ENCODE measurements at places on chromosomes 16 and 17.
A peak's percentile ranks its signal among the peaks of the same experiment; 100 is the strongest.

DNA sequence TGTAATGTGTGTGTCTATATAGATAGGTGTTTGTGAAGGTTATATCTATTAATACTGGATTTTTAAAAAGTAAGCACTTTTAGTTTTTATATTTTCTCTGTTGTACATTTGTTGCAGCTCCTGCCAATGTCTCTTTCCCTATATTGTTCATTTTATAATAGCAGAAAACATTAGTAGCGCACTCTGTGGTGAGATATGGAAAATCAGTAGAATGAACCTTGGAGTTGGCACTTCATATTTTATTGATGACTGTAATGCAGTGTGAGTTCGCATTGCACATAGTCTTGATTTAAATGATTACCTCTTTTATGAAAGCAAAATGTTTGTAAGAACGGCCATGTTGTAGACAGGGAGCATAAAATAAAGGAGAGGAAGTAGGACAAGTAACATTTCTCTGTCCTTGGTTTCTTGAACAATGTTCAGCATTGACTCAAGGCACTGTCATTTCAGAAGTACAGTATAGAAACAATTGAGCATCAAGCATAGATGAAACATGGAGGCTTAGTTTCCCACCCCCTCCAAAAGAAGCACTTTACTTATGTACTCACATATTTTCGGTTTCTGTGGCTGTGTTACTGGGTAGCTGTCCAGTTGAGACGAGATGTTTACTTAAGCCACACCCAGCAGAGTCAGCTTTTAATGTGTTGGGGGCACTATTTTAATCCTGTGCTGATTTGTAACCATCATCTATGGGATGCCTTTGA is 74.0 kb downstream of the TANC2 start:
- peak; percentile 24 for DNase-seq

- no peak for DNase-seq
Observed at GRCh38 chr16:81427219-81427618, 17.4 kb upstream of the CMIP start.

GRCh38 chr17:614653-615546 is 99.7 kb downstream of the VPS53 start:
- no peak for DNase-seq

DNA sequence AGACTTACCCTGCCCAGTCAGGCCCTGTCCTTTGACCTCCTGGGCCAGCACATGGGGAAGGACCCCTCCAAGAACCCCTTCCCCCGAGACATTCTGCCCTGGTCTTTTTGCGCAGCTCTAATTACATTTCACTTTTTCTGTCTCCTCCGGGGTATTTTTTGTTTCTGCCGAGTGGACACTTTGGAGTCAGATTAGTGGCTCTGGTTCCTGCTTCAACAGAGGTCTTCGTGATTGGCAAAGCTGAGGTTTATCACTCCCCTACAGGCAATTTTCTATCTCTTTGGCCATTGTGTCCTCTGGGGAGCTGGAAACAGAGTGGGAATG is 23.5 kb downstream of the ANKRD40 start:
- no peak for DNase-seq

GRCh38 chr17:7220593-7221277 is 997 bp downstream of the ACADVL start:
- DNase-seq: peak; percentile 46

- DNase-seq: no peak
Observed at GRCh38 chr16:71954699-71955195, 45.5 kb downstream of the PKD1L3 start.

DNA sequence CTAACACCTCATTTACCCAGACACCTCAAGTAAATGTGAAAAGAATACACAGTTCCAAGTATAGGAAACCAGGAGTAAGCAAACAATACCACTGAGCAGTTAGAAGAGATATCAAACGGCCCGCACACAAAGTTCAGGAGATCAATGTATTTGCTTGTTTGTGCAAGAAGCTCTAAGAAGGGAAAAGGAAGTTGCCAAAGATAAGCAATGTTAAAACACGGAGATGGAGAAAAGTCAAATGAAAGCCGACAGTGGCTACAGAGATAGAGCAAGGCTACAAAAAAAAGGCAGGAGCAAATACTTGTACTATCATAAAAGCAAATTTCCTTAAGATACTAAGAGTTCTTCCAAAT is 29.5 kb downstream of the PSME3IP1 start:
- DNase-seq: no peak

- DNase-seq: no peak
Observed at GRCh38 chr16:2531371-2531695, at the start of gene CEMP1. TSS of gene CEMP1 (minus strand) at chr16:2531408. CDS start at chr16:2531073, 335 bp downstream.

- DNase-seq: no peak
Observed at GRCh38 chr16:59688006-59688405, 953.9 kb upstream of the GOT2 start.

DNA sequence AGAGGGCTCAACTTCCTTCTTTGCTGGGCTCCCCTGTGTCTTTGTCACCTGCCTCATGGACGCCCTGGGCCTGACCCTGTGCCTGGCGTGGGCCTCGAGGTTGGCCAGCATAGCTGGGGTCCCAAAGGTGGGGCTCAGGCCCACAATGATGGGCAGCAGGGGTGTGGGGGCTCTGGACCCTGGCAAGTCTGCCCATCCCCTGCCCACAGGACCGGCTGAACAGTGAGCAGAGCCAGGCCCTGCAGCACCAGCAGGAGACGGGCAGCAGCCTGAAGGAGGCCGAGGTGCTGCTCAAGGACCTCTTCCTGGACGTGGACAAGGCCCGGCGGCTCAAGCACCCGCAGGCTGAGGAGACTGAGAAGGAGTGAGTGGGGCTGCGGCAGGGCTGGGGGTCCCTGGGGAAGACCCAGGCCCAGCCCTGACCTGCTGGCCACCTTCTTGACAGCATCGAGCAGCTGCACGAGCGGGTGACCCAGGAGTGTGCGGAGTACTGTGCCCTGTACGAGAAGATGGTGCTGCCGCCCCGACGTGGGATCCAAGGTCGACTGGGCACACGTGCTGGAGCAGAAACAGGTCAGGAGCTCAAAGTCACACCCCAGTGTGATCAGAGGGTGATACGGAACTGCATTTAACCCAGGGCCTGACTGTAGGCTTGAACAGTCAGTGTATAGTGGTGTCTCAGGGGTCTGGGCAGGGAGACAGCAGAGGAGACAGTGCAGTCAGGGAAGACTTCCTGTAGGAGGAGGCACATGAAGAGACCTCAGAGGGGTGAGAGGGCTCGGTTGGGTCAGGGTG is 3.8 kb downstream of the EVPLL start:
- no peak for DNase-seq

- DNase-seq: no peak
Observed at GRCh38 chr16:9090101-9090959, 1.1 kb upstream of the HAPSTR1 start.

GRCh38 chr17:41656249-41657023 is 32.1 kb upstream of the KRT17 start:
- DNase-seq: no peak

- no peak for DNase-seq
Observed at GRCh38 chr16:84193480-84193879, 2.5 kb downstream of the ADAD2 start.

DNA sequence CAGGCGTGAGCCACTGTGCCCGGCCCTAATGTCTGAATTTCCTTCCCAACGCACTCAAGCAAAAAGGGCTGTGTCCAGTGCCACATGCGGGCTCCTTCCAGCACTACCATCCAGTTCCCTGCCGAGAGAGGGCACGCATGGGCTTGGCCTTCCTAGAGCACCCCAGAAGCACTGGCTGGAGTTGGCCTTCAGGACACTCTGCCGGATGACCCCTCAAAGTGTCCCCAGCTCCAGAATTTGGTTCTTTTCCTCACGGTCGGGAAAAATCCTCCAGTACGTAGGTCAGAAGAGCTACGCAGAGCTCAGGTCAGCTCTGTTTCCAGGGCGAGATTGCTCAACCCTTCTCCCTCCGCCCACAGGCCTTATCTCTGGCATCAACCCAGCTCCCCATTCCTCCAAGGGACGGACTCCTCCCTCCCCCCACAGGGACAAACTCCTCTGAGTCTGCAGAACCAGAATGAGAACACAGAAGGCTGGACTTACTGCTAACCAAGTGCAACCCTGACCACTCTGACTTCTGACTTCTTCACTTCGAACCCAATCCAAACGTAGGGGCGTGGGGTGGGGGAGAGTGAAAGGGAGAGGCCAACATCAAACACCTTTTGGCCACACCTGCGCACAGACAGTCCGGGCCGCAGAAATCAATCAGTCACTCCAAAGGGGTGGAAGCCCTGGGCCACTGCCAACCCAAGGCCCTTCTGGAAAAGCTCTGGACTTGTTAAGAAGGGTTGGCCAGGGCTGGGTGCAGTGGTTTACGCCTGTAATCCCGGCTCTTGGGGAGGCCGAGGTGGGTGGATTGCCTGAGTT is 3.6 kb downstream of the CDC42EP4 start:
- no peak for DNase-seq

DNA sequence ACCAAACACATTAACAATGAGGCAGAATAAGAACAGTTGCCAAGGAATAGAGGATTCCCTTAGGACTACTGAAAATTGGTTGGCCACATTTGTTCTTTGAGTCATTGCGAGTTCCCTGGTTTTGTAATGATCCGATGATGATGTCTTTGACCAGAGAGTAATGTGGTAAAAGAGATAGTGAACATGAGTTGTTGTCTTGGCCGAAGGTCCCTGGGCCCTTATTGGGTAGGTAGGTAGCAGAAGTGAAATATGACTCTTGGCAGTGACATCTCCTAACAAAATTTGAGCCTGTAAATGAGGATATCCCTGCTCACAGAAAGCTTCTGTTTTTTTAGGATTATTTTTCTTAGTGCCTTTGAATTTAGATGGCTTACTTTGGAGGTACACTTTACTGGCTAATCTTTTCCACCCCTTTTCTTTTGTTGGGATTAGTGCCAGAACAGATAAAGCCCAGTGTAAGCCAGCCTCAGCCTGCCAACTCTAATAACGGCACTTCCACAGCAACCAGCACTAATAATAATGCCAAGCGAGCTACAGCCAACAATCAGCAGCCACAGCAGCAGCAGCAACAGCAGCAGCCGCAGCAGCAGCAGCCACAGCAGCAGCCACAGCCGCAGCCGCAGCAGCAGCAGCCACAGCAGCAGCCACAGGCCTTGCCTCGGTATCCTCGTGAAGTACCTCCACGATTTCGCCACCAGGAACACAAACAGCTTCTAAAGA is 47.2 kb downstream of the TNRC6A start:
- no peak for DNase-seq

DNA sequence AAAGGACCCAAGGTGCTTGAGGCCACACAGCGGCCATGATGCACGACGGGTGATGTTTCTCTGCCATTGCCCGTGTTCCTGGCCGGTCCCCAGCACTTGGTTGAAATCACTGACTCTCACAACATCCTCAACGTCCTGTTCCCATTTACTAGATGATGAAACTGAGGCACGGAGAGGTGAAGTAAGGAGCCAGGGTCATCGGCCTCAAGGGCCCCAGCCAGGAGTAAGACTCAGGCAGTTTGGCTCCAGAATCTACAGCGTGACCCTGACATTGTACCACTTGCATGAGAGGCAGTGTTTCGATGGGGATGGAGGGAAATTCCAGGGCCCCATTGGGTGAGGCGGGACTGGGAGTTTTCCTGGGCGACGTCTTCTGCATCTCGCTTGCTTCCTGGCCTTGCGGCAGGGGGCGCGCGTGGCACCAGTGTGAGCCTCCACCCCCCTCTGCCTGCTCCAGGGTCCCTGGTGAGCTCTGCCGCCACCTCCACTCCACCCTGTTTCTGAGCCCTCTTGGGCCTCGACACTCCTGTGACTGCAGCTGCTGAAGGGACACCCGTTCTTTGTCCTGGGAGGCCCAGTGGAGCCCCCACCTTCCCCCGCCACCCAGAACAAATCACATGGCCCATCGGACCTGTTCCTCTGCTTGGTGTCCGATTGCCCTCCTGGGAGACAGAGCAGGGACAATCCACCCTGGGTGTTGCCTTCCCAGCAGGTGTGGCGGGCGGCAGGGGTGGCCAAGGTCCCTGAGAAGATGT is 133.0 kb upstream of the GSE1 start:
- no peak for DNase-seq

- DNase-seq: no peak
Observed at GRCh38 chr16:74936902-74937560, 47.9 kb downstream of the WDR59 start.

DNA sequence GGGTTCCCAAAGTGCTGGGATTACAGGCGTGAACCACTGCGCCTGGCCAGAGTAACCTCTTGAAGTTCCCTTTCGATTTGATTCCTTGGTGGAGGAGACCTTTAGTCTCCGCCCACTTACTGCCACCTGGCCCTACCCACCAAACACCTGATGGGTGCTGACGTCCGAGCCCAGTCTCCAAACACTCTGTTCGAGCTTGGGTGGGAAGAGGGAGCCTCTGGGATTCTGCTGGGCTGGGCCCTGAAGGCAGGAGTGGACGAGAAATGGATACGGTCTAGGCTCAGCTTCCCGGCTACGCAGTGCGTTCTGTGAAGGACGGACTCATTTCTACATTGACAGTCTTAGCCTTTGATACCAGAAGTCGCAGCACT is 870 bp upstream of the ITGA3 start:
- peak; percentile 34 for DNase-seq

GRCh38 chr16:5837007-5837670 is 739.5 kb upstream of the EEF2KMT start:
- DNase-seq: no peak

- peak; percentile 16 for DNase-seq
Observed at GRCh38 chr16:49407873-49408550, 34.4 kb downstream of the C16orf78 start.

GRCh38 chr17:57629886-57630285 is 115.2 kb downstream of the CCDC182 start:
- no peak for DNase-seq

GRCh38 chr16:82829301-82829700 is 202.5 kb downstream of the CDH13 start:
- no peak for DNase-seq

- no peak for DNase-seq
Observed at GRCh38 chr16:89717688-89718505, 2.8 kb downstream of the VPS9D1 start.

GRCh38 chr17:44830359-44831288 is 537 bp upstream of the GJC1 start:
- DNase-seq: no peak

GRCh38 chr16:69039333-69039941 is 66.0 kb upstream of the HAS3 start:
- no peak for DNase-seq

DNA sequence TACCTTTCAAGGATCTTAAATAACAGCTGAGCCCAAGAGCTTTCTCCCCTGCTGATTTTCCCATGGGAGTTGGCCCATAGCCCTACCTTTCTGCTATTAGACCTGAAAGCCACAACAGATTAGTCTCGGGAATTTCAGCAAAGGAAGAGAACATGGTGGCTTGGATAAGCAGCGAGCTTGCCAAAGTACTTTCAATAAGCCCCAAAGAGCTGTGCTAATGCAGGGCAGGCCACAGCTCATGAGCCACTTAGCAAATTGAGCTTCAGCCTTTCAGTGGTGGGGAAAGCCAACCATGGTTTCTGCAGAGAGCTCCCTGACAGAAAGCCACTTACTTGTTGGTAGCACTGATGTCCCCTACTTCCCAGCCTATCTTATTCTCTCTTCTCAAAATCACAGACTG is 217.8 kb upstream of the IRX5 start:
- DNase-seq: no peak

All from NCI-H2081 (cell line).